ENCODE measurements at places on chromosomes 13 and 19.

DNA sequence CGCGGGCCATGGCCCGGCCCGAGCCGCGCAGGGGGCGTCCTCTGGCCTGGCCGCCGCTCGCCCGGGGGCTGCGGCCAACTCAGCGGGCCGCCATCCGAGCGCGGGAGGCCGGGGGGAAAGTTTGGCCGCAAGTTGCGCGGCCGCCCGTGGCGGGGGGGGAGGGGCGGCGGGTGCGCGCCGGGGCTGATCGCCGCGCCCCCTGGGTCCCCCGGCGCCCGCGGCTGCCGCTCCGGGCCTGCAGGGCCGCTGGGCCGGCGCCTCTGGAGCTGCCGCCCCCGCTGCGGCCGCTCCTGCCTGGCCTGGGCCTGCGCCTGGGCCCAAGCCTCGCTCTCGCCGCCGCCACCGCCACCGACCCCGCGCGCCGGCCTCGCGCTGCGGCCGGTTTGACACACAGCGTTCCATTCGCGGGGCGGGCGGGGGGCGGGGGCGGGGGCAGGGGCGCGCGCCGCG, at the start of gene NR2F6:
Gene NR2F6 (minus strand): TSS at position 385 of the 450 bp plus-strand sequence. CDS start 699 bp downstream, outside the sequence.
- no peak for DNase-seq

DNA sequence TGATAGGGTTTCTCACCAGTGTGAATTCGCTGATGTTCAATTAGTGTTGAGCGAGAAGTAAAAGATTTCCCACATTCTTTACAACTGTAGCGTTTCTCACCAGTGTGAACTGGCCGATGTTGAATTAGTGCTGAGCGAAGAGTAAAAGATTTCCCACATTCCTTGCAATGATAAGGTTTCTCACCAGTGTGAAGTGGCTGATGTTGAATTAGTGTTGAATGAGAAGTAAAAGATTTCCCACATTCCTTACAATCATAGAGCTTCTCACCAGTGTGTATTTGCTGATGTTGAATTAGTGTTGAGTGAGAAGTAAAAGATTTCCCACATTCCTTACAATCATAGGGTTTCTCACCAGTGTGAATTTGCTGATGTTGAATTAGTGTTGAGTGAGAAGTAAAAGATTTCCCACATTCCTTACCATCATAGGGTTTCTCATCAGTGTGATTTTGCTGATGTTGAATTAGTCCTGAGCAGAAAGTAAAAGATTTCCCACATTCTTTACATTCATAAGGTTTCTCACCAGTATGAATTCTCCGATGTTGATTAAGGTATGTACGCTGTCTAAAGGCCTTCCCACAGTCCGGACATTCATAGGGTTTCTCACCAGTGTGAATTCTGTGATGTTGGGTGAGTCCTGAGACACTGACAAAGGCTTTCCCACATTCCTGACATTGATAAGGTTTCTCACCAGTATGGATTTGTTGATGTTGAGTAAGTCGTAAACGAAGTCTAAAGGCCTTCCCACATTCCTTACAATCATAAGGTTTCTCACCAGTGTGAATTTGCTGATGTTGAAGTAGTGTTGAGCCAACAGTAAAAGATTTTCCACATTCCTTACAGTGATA, 24.0 kb downstream of the ZNF850 start:
- DNase-seq = no peak

DNA sequence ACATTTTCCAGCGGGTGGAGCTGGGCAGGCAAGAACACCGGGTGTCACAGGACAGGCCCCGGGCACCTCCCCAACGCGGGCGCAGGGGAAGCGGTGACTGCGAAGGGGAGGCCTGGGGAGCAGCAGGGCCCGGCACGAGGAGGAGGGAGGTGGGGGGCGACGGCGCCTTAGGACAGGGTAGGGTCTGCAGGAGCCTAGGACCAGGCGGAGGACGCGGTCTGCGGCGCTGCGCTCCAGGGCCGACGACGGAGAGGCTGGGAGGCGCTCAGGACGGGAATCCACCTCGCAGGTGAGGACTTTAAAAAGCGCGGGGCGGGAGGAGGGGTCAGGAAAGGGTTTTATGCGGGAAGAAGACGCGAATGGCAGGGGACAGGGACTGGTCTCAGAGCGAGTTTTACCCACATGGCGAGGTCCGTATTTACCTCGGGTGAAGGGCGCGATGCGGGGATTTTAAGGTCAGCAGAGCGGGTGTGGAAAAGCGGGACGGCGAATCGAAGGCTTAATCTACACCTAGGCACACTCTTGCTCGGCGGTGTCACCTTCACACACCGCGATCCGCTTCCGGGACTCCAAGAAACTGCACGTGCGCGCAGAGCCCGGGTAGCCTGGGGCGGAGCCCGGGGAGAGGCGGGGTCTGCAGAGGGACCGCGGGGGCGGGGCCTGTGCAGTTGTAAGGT, 13.5 kb downstream of the ERVV-2 start:
- peak; percentile 90 for DNase-seq

- peak; percentile 88 for DNase-seq
Measured at GRCh38 chr19:39845584-39845932, 621 bp downstream of the FBL start.

DNA sequence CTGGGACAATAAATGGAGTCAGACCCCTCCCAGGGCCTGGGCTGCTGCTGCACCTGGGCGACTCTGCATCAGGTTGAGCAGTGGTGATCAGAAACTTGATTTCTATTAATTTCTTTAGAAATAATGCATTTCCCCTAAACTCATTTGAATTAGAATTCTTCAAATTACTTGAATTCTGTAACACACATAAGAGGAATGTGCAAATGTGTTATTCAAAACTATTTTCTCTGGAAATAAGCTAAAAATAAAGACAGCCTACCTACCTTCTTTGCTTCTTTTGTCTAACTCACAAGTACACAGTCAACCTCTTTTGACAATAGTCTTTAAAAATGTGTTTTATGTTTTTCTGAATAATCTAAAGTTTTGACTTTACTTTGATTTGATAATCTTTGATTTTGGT, 433.0 kb downstream of the KLF12 start:
- DNase-seq = no peak

GRCh38 chr13:37450276-37450675, 148.3 kb downstream of the POSTN start:
- no peak for DNase-seq

DNA sequence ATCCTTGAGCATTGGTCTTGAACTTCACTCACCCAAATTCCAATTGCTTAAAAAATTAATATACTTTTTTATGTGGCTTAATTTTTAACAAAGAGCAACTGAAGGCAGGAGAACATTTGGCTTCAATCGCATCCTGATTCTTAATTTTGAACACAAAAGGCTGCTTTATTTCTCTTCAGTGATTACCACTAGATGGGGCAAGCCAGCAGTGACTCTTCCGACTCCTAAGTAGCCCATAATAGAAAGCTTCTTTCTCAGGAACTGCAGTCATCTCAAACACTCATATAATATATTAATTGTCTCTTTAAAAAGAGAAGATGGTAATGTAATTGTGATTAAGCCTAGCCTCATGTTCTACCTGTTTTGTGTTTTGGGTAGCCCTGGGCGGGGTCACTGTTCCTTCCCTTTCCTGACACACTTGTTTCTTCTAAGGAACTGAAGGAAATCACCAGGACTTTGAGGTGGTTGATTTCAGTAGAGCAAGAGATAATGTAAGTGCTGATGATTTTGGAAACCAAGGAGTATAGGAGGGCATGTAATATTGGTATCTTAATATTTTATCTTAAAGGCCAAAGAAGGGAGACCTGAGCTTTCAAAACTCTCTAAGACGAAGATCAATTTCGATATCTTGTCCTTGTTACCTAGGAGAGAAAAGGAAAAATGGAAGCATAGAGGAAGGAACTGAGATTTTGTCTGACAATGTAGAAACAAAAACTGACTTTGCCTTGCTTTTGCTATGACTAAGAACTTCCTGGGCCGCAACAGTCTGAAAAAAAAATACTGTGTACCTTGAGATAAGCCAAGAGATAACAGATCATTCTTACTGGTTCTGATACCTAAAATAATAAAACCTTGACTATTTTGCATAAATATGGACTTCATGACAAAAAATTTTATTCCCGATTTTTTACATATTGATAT, 73.1 kb downstream of the TNFSF13B start:
- no peak for DNase-seq

DNA sequence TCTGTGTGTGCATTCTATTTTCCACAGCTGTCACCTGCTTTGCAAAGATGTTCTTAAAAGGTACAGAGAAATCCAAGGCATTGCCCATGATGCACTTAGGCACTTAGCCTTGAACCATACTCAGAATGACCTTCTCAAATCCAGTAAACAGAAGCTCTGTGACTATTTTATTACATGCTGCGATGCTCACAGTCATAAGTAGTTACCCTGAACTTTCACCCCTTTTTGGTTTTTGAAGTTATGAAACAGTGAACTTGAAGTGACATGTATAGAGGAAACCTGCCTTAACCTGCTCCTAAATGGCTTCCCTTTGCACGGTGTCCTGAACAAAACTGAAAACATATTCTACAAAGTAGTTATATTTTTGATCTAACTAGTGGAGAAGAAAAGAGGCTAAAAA, 100.4 kb downstream of the SLC10A2 start:
- DNase-seq = no peak

GRCh38 chr13:30607908-30608307, 9.8 kb upstream of the USPL1 start:
- DNase-seq = no peak

DNA sequence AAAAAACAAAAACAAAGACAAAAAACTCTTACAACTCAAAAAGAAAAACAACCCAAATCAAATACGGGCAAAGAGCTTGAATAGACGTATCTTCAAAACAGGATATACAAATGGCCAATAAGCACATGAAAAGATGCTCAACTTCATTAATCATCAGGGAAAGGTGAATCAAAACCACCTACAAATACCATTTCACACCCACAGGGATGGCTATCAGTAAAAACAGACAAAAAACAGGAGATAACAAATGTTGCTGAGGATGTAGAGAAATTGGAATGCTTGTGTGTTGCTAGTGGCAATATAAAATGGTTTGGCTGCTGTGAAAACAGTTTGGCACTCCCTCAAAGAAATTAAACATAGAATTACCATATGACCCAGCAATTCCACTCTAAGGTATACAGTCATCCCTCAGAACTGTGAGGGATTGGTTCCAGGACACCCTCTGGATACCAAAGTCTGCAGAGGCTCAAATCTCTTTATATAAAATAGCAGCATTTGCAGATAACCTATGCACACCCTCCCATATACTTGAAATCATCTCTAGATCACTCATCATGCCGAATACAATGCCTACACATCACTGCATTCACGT, 29.7 kb downstream of the MLLT1 start:
- no peak for DNase-seq

GRCh38 chr19:46254776-46255175, 25.2 kb downstream of the IGFL1 start:
- DNase-seq = no peak

Measured in WERI-Rb-1 (cell line).